ENCODE measurements at places on chromosomes 1 and 21.

- DNase-seq, result no peak
Observed at GRCh38 chr21:25186273-25186672, 421.0 kb downstream of the MRPL39 start.

GRCh38 chr1:238499021-238499420 lies 608.3 kb upstream of the ZP4 start:
- peak; percentile 74 for DNase-seq

DNA sequence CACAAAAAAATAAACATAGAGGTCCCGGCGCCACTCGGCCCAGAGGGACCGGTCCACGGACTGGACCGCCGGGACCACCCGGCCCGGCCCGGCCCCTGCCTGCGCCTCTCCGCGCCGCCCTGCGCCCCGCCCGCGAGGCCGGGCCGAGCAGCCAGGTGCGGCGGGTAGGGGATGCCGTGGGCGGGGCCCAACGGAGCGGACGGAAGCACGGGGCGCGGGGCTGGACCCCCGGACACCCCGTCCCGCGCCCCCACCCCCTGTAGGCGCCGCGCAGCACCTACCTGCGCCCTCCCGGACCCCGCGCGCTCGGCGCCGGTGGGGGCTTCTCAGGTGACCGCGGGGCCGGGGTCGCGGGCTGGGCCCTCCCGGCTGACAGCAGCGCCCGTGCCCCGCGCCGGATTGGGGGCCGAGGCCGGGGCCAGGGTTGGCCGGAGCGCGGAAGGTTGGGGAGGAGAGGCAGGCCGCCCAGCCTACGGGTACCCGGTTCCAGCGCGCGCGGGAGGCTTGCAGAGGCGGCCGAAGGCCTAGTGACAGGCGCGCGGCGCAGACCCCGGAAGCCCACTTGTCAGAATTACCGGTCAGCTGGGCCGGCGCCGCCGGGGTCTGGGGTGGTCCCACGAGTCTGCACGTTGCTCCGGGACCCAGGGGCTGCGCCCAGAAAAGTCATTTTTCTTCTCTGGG lies 351.9 kb upstream of the CAMK1G start:
- no peak for DNase-seq

- no peak for DNase-seq
Observed at GRCh38 chr1:37861151-37861550, 1.8 kb upstream of the MTF1 start.

DNA sequence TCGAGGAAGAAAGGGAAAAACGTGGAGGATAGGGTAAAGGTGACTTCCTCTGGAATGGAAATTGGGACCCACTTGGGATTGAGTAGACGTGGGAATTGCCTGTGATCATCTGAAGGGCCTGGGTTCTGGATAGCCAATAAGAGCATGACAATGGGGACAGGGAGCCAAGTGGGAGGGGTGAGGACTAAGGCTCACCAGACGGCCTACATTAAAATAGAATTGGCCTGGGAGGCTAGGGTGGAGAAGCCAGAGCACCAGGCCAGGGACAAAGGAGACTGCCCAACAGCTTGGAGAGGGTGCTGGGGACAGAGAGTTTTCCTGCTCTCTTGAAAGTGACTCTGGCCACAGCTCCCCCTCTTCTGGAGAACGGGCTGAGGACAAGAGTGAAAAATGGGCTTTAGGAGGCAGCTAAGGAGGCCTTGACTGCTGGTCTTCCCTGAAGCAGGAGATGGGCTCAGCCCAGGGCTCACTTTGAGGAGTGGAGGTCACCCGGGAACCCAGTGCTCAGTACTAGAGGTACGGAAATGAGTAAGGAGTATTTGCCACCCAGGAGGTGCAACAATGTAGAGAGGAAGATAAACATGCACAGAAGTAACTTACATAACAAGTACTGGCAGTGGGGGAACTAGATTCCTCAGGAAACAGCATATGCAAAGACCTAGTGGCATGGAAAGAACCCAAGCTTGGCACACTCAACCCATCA lies 18.8 kb downstream of the INKA2 start:
- DNase-seq, result no peak

Data from common myeloid progenitor, CD34-positive (primary cell).